ENCODE measurements at places on chromosomes 1 and 21.

GRCh38 chr1:77579547-77579946 lies 102.9 kb downstream of the ZZZ3 start:
- DNase-seq, result no peak

GRCh38 chr1:107664982-107665925 lies 299.7 kb downstream of the VAV3 start:
- no peak for DNase-seq

GRCh38 chr1:244802556-244803239 lies 32.8 kb upstream of the COX20 start:
- DNase-seq, result no peak

GRCh38 chr1:72442262-72442661 lies 159.9 kb upstream of the NEGR1 start:
- no peak for DNase-seq

GRCh38 chr1:6157528-6158174 lies 22.5 kb downstream of the CHD5 start:
- DNase-seq, result no peak

DNA sequence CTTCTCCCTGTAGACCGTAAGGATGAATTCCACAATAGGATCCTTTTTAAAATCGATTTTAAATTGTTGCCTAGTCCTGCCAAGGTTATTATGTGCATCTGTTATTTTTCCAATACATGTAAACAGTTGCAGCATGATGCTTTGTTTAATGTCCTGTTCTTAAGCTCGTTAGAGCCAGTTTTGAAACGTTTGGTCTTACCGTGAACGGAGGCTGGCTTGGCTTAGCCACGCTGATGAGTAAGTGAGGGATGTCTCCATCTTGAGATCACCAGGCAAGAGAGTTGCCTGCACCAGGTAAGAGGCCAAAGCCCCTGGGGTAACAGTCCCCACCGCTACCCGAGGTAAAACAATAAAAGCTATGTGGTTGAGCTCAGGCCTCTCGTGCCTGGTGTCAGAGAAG lies 17.3 kb downstream of the CSTB start:
- no peak for DNase-seq

DNA sequence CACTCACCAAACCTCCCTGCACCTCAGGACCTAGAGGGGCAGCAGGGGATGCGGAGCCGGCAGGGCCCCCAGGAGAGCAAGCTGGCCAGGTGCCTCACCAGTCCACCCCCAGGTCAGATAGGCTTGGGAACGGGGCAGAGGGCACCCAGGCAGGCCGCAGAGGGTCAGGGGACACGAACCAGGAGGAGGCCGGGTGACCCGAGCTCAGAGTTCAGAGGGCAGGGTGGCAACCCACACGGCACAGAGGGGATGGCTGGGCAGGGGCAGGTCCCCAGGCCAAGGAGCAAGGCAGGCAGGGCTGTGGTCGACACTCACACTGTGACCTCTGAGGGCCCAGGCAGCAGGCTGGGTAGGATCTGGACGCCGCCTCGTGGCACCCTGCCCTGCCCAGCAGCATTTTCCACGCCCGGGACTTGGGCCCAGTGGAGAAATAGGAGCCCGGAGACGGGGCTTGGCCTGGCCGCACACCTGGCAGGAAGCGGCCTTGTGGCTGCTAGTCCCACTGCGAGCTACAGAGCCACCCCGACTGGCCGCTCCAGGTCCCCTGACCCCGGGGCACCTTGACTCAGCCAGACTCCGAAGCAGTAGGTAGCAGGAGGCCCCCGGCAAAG lies 5.3 kb downstream of the DVL1 start:
- no peak for DNase-seq

DNA sequence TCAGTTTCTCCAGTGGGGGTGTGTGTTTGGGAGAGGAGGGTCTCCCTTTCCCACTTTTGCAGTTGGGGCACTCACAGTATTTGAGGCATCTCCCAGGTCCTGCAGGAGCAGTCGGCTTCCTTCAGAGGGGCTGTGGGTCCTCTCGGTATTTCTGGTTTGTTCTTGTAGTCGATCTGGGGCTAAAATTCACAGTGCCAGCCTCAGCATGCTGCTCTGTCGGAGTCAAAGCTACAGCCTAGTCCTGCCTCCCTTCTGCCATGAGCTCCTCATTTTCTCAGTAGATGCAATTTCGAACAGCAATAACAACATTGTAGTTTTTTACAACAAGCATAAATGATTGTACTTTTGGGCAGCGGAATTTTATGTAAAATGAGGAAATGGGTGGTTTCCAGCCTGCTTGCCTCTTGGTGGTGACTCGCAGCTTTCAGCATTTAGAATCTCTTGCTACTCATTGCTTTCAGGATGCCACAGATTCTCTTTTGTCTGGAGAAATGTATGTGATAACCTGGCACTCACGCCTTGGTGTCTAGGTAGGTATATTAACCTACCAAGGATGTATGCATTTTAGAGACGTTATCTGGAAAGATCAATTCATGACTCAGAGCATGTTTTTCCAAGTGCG lies 82.4 kb upstream of the C21orf91 start:
- no peak for DNase-seq

GRCh38 chr1:150121236-150121862 lies 28.4 kb upstream of the PLEKHO1 start:
- no peak for DNase-seq

DNA sequence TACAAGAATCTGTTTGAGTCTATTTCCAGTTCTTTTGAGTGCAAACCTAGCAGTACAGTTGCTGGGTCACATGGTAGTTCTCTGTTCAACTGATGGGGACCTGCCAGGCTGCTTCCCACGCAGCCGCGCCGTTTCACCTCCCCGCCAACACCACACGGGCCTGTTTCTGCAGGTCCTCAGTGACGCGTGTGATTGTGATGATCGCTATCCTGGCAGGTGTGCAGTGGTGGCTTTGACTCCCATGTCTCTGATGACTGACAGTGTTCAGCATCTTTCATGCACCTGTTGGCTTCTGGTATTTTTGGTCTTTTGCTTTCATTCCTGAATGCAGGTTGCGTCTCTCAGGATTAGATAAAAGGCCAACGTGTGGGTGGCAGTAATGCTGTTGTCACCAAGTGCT lies 41.6 kb downstream of the FAAP20 start:
- no peak for DNase-seq

DNA sequence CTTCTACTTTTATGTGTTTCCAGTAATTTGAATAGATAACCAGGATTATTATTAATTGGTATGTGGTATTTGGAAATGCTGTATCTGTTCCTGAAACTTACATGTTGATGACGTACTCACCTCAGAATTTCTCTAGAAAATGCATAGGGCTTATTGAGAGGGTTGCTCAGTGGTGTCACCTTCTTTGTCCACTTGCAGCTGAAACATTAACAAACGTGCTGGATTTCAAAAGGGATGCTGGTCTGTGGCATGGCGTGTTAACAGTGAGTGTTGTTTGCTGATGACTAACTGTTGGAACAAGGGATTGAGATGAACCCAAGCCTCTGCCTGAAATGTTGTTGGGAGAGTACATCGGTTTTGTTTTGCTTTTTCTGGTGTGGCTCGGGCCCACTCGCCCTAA lies 67.9 kb downstream of the S100B start:
- no peak for DNase-seq

- DNase-seq, result no peak
Measured at GRCh38 chr1:119943216-119943615, 46.9 kb upstream of the ADAM30 start.

DNA sequence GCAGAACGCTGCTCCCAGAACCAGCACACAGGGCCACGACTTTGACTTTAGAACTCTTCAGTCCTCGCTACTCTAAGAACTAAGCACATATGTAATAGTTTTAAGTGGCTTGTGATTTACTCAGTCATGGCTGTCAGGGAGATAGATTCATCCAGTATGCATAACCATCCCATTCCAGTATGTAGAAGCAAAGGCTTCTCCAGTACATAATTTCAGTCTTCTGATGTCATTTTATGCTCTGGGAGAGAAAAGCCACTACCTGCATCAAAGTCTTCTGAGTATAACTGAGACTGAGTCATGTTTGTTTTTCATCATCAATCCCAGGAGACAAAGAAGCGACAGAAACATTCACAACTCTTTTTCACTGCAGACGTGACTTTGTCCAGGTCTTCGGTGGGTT lies 885.7 kb downstream of the PLA2G4A start:
- DNase-seq, result no peak

DNA sequence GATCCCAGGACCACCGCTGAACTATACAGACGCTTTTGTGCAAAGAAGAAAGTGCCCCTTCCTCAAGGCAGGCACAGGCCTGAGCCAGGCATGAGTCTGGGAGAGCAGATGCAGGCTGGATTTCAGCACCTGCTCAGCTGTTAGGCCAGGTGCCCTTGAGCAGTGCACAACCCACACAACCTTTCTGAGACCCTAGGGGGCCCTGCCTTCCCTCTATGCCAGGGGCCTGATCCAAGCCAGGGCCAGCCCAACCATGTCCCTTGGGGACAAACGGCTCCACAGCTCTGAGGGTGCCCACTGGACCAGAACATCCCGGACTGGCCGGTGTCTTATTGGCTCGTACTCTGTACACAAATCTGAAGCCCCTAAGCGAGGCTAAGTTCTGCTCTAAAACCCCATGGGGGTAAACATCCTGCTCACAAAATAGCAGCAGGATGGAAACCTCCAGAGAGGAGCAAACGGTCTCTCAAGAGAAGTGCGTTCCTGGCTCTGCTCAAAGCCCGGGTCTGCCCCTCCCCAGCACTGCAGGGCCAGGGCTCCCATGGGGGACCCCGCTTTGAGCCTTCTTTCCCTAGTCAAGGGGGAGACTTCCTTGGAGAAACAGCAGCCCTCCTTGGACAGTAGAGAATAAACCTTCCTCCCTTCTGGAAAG lies 275.1 kb downstream of the NPHP4 start:
- no peak for DNase-seq

DNA sequence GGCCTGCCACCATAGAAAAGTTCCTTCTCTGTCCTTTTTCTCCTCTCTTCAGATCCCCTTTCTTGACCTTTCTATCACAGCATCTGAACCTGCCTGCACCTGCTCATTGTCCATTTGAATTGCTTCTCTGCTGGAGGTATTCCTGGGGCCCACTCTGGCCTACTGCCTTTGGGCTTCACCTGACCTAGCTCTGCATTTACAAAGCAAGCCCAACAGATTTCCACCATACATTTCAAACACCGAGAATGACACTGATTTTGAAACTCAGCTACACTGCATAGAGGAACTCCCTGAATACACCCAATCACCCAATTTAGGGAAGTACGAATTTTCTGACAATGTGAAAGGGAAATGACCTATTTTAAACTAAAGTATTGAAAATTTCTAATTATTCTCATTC lies 284.5 kb upstream of the USP25 start:
- DNase-seq, result no peak

GRCh38 chr1:213744780-213745179 lies 243.0 kb upstream of the PROX1 start:
- no peak for DNase-seq

- DNase-seq, result no peak
Measured at GRCh38 chr1:2103266-2103900, 53.2 kb downstream of the PRKCZ start.

- no peak for DNase-seq
Measured at GRCh38 chr1:14910984-14911721, 242.4 kb upstream of the TMEM51 start.

GRCh38 chr1:221839782-221840395 lies 98.0 kb upstream of the DUSP10 start:
- peak; percentile 26 for DNase-seq

GRCh38 chr1:205827623-205828022 lies 14.6 kb upstream of the SLC41A1 start:
- DNase-seq, result no peak

DNA sequence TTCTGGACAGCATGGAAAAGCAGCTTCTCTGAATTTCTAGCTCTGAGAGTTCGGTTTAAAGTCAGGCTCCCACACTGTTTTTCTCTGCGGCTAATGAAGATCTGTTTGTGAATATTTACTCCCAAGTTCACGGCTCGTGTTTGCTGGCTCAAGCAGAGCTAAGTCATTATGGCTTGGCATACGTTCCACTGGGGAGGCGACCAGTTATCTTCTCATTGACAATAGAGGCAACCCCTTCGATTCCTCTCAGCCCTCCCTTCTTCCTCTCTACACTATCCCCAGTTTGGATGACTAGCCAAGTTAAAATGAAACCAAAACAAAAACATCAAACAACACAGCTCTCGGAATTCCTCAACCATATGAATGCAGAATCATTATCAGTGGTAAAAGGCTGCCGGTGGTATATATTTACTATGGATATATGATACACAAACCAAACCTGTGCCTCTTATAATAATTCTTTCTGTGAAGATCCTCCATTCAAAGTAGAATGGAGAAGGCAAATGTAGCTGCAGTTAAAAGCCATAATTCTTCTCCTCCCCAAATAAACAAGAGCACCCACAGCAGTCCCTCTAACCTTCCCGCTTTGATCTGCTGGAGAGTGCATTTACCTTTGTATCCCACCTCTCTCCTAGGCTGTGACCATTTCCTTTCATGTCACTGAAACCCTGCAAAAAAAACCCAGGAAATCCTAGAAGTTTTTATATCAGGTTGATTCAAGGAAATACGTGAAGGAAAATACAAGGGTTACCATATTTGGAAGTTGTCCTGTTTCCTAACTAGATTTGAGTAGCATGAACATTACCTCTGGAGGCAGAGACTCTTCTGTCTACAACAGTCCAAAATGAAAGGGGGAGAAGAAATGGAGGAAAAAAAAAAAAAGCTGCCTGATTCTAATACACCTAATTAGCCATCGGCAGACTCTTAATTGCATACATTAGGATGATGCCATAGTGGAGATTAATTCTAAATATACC lies 108.3 kb upstream of the USH2A start:
- no peak for DNase-seq

DNA sequence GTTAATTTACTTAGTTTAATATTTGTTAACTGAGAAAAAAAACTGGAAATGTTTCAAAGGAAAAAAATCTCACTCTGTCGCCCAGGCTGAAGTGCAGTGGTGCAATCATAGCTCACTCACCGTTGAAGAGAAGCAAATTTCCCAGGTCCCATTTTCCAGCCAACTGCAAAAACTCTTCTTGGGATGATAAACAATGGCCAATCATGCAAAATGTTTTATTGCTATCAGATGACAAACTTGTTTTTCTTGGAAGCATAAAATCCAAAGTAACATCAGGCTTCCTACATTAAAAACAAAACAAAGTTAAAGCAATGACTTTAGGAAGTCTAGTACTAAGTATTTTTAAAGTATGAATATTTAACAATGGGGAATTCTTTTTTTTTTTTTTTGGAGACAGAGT lies 84.9 kb downstream of the LYST start:
- DNase-seq, result no peak

GRCh38 chr21:45555251-45555556 lies 13.0 kb upstream of the SLC19A1 start:
- no peak for DNase-seq

DNA sequence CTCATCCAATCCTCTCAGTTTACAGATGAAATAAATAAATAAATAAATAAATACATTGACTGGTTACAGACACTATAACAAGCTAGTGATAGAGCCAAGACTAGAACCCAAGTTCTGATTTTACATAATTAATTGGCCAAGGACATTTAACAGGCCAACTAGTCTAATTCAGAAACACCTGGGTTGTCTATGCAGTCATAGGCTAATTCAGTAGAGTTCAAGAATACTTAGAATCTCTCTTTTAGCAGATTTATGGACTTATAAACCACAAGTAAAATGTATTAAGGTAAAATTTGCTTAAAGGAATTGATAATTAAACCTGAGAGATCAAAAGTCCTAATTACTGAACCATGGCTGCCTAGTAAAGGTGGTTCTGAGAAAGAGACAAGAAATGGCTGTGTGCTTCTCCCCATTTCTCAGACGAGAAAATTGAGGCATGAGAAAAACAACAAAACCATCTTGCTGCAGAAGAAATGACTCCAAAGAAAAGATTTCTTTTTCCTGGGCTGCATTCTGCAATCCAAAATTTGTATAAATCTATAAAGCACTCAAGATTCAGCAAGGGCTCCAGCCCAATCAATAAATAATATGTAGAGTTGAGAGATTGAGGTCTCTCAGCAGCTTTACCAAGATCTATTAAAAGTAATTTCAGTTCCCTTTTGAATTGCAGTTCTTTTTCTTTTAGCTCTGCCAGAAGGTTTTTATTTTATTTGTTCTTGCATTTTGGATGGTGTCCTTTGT lies 98.3 kb downstream of the DUSP10 start:
- DNase-seq, result no peak
